ENCODE measurements at places on chromosomes 2 and 18.

GRCh38 chr18:77132369-77133050, at the start of gene MBP:
MBP (minus strand) TSS chr18:77132783; CDS start chr18:77105261, 27,522 bp downstream.
- DNase-seq, result peak; percentile 61

DNA sequence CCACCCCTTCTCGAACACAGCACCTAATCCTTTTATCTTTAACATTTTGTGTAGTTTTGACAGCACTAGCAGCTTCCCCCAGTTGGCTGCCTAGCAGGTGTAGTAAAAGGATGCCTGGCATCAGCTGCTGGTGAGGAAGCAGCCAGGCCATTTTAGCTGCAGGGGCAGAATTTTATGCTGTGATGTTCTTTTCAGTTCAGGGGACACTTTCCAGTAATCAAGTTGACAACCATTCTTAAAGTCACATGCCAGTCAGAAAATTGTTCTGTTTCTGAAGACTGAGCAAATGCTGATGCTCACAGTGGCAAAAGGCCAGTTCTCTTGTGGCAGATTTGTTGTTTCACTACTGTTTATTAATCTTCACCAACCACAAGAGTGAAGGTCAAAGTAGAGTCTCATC, 570.8 kb downstream of the CCDC85A start:
- DNase-seq, result no peak

DNA sequence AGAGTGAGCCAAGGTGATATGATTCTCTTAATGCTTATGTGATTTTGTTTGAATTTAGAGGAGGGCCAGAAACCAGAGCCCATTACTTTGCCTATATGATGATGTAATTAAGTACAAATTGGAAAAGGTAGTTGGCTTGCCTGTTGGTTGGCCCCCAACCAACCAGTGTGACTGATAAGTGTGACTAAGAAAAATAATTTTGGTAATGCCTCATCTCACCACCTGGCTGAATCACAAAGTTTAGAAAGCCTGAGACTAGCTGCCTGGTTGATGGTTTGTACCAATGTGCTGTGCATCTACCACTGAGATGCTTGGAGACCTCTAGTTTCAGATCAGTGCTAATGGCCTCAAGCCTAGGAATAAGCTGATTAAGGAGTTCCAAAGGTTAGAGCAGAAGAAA, 338.7 kb downstream of the CDH2 start:
- no peak for DNase-seq

DNA sequence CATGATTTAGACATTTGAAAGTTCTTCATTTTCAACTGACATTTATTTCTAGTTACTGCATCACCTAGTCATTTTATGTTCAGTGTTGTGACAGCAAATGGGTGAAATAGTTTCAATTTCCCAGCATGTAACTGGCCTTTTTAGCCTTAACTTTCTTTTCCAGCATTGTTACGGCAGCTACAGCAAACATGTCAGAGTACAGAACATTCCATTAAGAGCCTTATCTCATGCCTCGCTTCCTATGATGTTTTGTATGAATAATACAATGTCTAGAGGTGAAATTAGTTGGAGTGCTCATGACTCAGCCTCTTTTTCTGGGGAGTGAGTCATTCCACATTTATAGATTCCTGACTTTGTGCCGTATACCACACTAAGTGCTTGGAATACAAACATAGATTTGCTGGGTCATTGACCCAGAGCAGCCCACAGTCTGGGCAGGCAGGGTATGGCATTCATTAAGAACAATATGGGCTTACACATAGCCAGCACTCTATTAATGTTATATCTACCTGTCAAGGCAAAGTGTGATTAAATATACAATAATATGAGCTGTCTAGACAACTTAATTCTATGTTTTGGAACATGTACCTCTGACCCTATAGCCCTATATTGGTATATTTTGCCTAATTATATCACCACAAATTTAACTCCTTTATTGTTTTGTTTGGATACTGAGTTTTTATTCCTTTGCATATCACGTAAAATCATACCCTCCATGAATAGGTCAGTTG, 72.2 kb downstream of the MAP2 start:
- DNase-seq, result no peak

- DNase-seq, result no peak
These were observed 27.5 kb downstream of the INHBB start for GRCh38 chr2:120373424-120373823.

GRCh38 chr2:72834596-72834995, 8.8 kb upstream of the EXOC6B start:
- DNase-seq, result no peak

GRCh38 chr2:235031686-235032373, 80.0 kb downstream of the SH3BP4 start:
- DNase-seq, result no peak

GRCh38 chr18:11119959-11120587, 29.3 kb downstream of the PIEZO2 start:
- DNase-seq, result no peak

DNA sequence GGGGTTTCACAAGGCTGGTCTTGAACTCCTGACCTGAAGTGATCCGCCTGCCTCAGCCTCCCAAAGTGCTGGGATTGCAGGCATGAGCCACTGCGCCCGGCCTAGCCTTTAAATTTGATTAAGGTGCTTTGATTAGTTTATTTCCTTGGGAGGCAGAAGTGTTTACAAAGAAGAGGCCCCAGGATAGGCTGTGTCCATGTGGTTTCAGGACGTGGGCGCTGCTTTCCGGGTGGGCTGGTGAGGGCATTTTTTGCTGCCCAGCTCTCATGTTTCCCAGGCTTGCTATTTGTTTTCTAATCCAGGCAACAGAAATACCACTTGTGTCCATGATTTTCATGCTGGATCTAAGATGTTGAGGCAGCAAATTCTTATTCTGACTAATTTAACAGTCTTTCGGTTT, 124.2 kb downstream of the SH3RF3 start:
- no peak for DNase-seq

- no peak for DNase-seq
These were observed 139.6 kb upstream of the MYCN start for GRCh38 chr2:15800495-15801329.

- DNase-seq, result no peak
These were observed 149.5 kb upstream of the RBBP8 start for GRCh38 chr18:22783662-22784076.

- DNase-seq, result no peak
These were observed 169.1 kb upstream of the THUMPD2 start for GRCh38 chr2:39948016-39948719.

GRCh38 chr2:47072728-47073191, 82.3 kb downstream of the STPG4 start:
- no peak for DNase-seq

DNA sequence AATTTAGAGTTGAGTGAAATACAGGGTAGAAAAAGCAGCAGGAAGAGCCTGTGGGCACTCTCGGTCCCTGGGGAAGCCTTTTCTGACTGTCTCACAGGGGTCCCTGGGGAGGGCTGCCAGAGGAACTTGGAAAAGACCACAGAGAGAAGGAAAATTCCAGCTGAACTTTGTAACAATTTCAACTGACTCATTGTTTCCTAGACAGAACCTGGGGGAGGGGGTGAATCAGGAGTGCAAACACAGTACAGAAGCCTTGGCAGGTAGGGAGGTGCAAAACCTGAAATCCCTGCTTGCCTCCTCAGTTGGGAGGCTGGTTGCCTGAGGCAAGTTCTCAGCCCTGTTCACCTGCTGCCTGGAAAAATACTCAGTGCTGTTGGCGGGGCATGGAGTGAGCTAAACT, 106.8 kb downstream of the GRB14 start:
- DNase-seq, result no peak

DNA sequence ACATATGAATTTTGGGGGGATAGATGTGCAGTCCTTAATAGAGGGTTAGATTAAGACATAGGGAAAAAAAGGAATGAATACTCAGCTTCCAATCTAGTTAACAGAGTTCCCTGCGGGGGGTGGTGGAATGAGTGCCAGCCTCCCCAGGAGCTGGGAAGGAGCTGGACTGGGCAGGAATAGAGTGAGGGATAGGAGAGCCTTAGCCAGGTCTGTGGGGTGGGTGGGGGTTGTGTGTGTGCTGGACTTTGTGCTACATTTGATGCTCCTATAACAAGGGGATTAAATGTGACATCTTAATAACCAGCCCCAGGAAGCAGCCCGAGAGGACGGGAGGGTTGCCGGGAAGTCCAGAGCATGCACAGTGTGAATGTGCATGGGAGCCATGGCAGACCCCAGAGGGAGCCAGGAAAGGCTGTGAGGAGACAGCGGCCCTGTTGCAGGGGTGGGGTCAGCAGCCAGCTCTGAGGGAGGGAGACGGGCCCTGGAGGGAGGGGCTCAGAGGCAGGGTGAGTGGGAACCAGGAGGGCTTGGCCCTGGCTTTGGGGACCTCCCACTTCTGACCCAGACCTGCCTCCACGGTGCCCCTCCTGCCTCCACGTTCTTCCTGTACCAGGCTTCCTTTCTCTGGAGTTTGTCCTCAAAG, 3.6 kb upstream of the MBP start:
- DNase-seq, result no peak

All from stimulated activated CD4-positive, alpha-beta T cell treated with anti-CD3 and anti-CD28 coated beads, Interleukin-15, amount 100 ng/mL, for 48 hours (primary cell).